Activated CD8-positive, alpha-beta T cell treated with anti-CD3 and anti-CD28 coated beads for 36 hours (primary cell): ENCODE measurements at places on chromosomes 3 and 15. TPM values are rescaled to one million over a fixed set of nuclear protein-coding genes. Genes with fewer than 3 reads are reported as not detected.

GOLGA8R gene
- 2.8 TPM for total RNA-seq

NOX5 gene
- not detected for total RNA-seq

KCNMB3 gene
- total RNA-seq: 0.34 TPM

DNA sequence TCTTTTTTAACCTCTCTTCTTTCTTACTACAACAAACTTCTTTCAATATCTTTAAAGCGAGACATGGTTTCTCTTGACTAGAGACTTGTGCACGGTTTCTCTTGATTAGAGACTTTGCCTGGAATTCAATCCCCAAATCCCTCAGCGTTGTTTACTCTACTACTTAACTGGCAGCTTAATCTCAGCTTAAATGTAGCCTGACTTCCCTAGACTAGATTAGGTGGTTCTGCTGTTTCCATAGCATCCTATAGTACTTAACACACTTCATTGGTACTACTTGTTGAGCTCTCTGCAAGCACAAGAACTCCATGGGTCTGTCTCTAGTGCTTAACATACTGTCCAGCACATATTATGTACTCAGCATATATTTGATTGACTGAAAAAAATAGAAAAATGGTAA, 168.2 kb upstream of the GPR149 start:
- H3K4me3 ChIP-seq: no peak overlapping the region
- DNase-seq: no peak
- H3K36me3 ChIP-seq: no peaks in the 10 kb centered on the region
- H3K27me3 ChIP-seq: no peaks in the 10 kb centered on the region
- no peaks in the 10 kb centered on the region for H3K4me1 ChIP-seq
- no peak overlapping the region for H3K27ac ChIP-seq

- no peak for DNase-seq
- H3K4me3 ChIP-seq: no peak overlapping the region
- no peak overlapping the region for H3K27ac ChIP-seq
- no peaks in the 10 kb centered on the region for H3K27me3 ChIP-seq
These were observed 411.2 kb downstream of the NAALADL2 start for GRCh38 chr3:175270198-175270837.

GRCh38 chr3:187112934-187113793, 26.1 kb downstream of the RPL39L start:
- peaks cover 7% of the 10 kb centered on the region for H3K4me1 ChIP-seq
- DNase-seq: no peak
- no peak overlapping the region for H3K4me3 ChIP-seq
- H3K36me3 ChIP-seq: no peaks in the 10 kb centered on the region
- H3K27ac ChIP-seq: no peak overlapping the region
- H3K27me3 ChIP-seq: no peaks in the 10 kb centered on the region

GRCh38 chr15:26981492-26981891, 10.5 kb downstream of the GABRG3 start:
- no peaks in the 10 kb centered on the region for H3K27me3 ChIP-seq
- DNase-seq: no peak
- no peaks in the 10 kb centered on the region for H3K4me1 ChIP-seq
- no peak overlapping the region for H3K4me3 ChIP-seq
- no peaks in the 10 kb centered on the region for H3K36me3 ChIP-seq
- no peak overlapping the region for H3K27ac ChIP-seq

DNA sequence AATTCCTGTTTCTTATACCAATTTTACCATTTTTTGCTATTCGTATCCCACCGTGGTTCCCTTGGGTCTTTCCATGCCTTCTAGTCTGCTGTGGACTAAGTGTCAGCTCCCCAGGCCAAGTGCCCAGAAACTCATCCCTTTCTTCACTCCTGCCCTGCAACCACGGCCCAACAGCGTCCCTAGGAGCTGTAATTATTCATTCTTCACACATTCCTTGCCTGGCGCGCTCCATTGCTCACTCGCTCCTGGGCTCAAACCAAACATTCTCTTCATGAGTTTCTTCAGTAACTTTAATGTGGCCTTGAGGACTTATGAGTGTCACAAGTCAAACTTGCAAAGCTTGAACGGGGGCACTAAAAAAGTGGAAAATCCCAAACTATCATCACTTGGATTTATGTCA, 15.7 kb downstream of the GABRB3 start:
- no peak overlapping the region for H3K4me3 ChIP-seq
- no peak overlapping the region for H3K27ac ChIP-seq
- H3K27me3 ChIP-seq: no peaks in the 10 kb centered on the region
